Amygdala (tissue), 56 donors: ENCODE measurements at places on chromosomes 6 and 20.

- no peak for DNase-seq
These were observed 11.8 kb downstream of the UQCC2 start for GRCh38 chr6:33699739-33700138.

DNA sequence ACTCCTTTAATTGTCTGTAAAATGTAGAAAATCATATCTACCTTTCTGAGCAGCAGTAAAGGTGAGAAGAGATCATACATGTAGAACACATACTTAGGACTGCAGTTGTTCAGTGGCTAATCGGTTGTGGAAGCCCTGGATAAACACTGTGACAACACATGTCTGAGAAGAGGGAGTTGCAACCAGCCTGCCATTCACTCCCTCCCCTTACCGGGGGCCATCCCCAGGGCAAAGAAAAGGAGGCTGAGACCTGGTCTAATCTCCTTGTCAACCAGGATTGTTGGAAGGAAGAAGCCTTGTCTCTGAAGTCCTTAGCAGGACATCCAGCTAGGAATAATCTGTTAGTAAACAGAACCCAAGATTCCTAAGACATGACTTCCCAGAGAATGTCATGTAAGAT lies 462.5 kb upstream of the AGPAT4 start:
- DNase-seq = no peak

DNA sequence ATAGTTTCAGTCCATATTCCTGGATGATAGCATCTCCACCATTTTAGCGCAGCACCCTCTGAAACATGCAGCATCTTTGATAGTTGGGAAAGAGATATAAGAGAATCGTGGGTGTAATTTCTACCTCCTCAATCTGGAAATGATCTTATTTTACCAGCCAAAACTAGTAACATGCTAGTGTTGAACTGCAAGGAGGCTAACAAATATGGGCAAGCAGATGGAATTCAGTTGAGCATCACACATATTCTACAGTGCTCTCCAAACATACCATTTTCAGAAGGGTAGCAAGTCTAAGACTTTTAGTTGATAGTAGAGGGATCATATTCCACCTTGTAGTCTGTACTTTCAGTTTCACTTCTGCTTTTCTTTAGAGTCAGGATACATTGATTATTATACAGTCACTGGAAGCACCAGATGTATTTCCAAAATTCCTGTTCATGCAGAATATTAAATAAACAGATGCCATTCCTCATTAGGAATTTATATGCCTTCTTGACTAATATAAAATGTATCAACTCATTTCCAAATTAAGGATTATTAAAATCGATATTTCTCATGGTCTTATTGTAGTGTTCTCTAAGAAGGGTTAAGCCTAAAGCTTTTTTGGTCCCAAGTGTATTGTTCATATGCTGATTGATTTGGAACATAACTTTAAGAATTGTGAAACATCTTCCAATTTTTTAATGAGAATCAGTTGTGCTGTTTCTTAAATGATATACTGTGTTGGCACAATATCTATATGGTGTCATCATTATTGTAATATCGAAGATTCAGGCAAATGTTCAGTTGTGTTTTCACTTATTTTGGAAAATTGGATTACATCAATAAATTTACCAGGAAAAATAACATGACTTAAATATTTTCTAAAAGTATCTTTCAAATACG lies 362.0 kb downstream of the CENPW start:
- DNase-seq = no peak

DNA sequence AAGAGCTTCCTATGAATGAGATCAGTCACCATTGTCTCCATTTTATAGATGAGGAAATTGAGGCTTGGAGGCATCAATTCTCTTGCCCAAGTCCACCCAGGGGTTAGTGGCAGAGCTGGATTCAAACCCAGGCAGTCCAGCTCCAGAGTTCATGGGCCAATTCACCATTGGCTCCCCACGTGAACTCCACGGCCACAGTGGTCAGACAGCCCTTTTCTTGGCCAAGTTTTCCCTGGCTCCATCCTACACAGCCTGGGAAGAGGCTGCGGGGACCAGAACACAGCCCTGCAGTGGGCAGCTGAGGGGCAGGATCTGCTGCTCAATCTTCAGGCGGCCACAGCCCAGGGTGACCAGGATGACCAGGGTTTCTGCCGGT lies 20.5 kb downstream of the TGM2 start:
- no peak for DNase-seq

- no peak for DNase-seq
These were observed 26.1 kb downstream of the TXLNB start for GRCh38 chr6:139265512-139266190.

- DNase-seq = no peak
These were observed 148.1 kb upstream of the TENT5A start for GRCh38 chr6:81900616-81901015.

- DNase-seq = no peak
These were observed 159.8 kb downstream of the RCAN2 start for GRCh38 chr6:46331461-46331860.

GRCh38 chr6:76888351-76888750 lies 574.9 kb downstream of the HTR1B start:
- DNase-seq = no peak

DNA sequence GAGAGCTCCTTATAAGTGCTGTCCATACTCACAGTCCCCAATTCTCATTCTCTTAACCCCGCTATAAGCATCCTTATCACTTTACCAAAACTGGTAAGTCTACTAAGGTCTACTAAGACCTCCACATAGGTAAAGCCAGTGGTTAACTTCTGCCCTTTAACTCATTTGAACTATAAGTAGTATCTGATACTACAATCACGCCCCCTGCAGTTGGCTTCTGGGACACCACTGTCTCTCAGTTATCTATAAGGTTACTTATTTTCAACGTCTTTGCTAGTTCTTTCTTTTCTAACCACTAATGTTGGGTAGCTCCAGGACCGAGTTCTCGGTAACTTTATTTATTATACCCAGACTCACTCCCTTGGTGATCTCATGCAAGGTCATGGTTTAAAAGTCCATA lies 142.6 kb downstream of the ARHGAP18 start:
- no peak for DNase-seq

GRCh38 chr6:75084872-75085381 lies 120.9 kb downstream of the COL12A1 start:
- DNase-seq = no peak

DNA sequence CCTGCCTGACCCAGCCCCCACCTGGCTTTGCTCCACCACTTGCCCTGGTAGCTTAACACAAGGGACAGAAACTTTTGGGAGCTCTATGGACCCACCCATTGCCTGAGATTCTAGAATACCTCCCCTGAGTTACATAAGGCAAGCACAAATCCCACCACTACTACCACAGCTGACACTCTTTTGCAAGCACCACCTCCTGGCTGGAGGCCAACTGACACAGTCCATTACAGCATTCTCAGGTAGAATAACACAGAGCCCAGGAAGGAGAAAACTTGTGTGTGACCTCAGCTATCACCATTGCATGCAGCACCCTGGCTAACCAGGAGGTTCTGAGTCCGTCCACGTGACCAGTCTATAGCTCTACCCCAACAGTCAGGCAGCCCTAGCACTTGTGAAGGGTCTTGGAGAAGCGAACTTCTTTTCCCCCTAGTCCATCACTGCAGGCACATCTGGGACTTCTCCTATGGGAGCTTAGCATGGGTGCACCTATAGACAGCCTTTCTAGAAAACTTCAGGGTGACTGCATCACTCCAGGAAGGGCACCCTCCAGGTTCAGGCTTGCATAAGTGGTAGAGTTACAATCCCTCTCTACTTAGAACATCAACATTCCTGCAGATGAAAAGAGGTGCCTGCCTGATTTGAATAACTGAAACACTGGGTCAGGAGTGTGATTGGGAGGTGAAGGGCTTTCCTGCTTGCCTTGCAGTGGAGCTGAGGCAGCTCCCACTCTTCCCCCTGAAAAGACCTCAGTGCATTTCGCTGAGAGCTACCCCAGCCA lies 30.1 kb downstream of the CITED2 start:
- DNase-seq = no peak

- DNase-seq = no peak
These were observed 25.3 kb upstream of the TMEM217 start for GRCh38 chr6:37283268-37283667.

DNA sequence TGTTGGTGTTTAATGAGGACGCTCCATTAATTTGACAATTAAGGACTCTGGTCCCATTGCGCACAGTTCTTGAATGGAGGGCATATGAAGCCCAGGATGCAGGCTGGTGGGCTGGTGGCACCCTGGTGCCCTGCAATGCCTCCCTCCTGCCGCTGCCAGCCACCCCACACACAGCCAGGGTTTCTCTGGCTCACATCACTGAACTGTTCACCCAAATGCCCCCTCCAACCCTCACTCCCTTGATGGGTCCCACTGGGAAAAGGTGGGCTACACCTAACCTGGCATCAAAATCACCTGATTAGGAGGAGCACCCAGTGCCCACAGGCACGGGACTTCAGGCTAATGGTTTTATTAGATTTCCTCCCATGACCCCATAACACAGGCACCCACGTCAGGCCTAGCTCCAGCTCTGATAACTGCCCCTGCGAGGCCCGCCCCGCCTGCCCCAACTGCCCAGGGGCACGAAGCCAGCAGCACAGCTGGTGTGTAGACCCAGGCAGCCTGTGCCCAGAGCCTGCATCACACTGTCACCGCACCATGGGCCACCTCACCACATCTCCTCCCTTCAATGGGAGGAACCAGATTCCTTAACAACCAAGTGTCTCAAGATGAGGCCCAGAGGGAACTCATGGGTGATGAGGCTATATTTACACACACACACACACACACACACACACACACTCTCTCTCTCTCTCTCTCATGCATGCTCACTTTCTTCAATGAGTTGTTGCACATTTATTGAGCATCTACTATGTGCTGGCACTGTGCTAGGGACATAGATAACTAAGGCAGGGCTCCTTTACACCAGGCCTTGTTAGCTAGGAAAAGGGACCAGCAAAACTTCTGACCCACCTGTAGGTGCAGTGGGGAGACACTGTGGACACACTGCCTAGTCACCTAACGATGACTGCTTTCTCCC lies 107.3 kb downstream of the NOL4L start:
- DNase-seq = no peak

GRCh38 chr6:168520233-168520632 lies 79.2 kb downstream of the SMOC2 start:
- no peak for DNase-seq

- DNase-seq = no peak
These were observed 30.2 kb downstream of the RRBP1 start for GRCh38 chr20:17651760-17652388.

DNA sequence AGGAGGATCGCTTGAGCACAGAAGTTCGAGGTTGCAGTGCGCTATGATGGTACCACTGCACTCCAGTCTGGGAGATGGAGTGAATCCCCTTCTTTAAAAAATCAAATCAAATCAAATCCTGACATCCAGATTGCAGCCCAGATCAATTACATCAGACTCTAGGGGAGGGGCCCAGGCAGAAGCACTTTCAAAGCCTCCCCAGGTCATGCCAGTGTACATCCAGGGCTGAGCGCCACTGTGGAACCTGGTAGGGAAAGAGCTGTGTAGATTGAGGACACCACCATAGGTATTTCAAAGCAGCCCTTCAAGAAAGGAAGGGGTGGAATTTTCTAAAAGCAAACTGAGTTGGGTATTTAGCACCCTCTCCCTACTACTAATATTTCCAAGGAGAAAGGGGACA lies 89.5 kb downstream of the PRND start:
- no peak for DNase-seq

DNA sequence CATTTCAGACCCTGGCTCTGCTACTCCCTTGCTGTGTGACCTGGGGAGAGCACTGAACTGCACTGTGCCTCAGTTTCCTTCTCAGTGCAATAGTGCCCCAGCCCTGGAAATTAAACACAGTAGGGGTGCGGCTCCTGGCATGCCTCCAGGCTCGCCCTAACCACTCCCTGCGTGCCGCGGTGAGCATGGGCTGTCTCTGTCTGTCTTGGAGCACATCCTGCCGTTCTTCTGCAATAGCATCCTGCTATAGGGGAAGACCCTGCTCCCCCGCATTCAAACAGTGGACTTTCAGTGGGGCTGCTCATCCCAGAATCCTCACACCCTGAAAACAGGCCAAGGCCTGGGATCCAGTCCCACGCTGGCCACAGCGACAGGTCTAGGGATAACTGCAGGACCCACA lies 129.5 kb downstream of the FOXC1 start:
- DNase-seq = no peak

GRCh38 chr20:50330504-50331313 lies 140.1 kb downstream of the CEBPB start:
- DNase-seq = no peak

- no peak for DNase-seq
These were observed 235.0 kb downstream of the TENT5A start for GRCh38 chr6:81517455-81517854.

- no peak for DNase-seq
These were observed 10.8 kb downstream of the SIM1 start for GRCh38 chr6:100453701-100454521.

DNA sequence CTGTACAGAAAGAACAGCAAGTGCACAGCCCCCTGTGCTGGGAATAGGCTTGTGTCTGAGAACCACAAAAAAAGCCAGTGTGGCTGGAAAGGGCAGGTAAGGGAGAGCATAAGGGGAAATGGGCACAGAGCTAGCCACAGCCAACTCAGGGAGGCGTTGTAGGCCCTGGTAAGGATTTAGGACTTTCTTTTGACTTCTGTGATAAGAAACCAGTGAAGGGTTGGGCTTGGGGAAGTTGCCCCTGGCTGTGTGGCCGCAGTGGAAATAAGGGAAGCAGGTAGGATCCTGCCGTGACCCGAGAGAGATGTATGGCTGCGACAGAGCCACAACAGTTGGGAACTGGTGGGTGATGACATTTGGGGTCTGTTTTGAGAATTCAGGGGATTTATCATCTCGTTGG lies 30.0 kb upstream of the PHACTR2 start:
- DNase-seq = no peak

DNA sequence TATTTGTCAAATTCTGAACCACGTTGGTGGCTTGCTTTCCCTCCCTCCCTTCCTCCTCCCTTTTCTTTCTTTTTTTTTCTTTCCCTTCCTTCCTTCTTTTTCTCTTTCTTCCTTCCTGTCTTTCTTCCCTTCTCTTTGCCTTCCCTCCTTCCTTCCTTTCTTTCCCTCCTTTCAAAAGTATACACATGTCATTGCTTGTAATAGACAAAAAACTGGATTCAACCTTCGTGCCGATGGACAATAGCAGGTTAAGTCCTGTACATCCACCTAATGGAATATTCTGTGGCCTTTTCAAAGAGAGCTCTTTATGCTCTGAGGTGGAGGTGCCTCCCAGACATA lies 72.2 kb downstream of the BANF2 start:
- DNase-seq = no peak

DNA sequence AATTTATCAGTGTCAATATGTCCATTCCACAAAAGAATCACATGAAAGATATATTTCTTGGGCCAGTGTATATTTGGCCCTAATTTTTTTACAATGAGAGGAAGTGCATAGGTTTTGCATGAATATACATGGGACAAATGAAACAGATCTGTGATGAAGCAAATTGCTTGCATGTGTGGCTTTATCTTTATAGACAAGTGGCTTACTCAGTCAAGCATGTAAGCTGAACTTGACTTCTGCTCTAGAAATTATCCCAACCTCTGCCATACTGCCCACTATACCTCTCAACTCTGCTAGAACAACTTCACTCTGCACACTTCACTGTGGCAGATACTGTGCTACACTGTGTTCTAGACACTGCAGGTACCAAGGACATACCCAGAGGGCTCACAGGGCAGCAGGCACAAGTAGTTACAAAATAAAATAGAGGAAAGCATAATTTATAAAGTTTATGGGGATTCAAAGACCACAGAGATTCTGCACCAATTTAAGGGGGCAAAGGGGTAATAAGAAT lies 349.2 kb upstream of the HSF2 start:
- DNase-seq = no peak

- DNase-seq = no peak
These were observed 236.8 kb upstream of the RREB1 start for GRCh38 chr6:6870921-6871320.
